ENCODE measurements at places on chromosomes 4 and X. TPM values are rescaled to one million over a fixed set of nuclear protein-coding genes. Genes with fewer than 3 reads are reported as not detected.

The SPANXA2 gene
- total RNA-seq: not detected

DNA sequence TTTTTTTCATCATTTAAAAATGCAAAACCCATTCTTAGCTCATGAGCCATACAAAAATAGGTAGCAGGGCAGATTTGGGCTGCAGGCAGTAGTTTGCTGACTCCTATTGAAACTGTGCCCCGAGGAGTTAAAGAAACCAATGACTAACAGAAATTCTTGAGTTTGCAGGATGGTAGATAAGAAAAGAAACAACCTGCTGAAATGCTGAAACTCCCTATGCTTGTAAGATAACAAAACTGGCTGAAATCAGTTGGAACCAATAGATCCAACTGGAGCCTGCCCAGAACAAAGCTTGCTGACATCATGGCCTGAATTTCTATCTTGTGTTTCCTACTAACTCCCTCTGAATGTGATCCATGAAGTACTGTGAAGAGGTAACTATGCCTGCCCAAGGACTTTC, 68.6 kb downstream of the ANOS1 start:
- DNase-seq: no peak

DNA sequence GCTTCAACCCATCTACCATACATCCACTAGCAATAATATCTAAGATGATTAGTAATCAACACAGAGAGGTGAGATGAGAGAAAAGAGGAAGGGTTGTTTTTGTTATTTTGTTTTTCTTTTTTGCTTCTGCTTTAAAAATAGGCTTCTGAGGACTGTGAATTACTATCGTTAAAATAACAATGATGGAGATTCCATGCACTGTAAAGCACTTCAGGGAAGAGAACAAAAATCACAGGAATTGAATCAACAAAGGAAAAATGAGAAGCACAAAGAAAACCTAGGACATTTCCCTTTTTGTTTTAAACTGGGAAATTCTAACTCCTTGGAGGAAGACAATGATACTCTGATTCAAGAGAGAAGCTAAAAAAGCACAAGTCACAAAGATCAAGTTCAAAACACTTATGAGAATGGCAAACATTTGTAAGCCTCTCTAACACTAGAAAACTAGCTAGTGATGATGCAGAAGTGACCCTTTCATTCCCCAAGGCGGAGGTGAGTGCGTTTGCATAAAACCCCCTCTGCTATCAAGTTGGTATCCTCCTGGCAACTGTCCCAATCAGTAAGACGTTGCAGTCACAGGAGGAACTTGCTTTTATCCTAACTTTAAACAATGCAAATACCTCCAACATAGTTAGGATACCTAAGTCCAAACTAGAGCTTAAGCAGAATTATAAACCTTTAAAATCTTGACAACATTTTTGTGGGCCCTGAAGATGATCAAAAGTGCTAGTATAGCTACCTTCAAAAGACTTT, 308.5 kb downstream of the CAMK2D start:
- no peak for DNase-seq

The SYNPO2 gene
- 22.9 TPM for total RNA-seq

- DNase-seq: no peak
These were observed 316.7 kb downstream of the ANTXR2 start for GRCh38 chr4:79756140-79756895.

The ZMAT1 gene
- total RNA-seq: 4.7 TPM

GRCh38 chr4:77146186-77147078, 10.6 kb upstream of the CCNG2 start:
- DNase-seq: no peak

DNA sequence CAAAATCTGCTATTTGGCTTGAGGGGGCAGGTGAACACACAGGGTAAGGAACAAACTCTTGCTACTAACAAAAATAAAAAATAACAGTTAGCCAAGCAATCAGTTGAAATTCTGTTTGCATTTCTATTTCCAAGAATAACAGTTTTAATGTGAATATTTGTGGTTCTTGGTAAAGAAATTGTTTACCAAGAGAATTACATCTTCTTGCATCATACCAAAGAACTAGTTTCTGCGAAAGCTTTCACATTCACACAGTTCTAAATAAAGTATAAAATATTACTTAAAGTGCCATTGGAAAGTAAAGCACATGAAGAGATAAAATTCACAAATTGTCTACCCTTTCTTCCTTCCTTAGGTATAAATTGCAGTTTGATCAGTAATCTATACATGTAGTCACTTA, 54.4 kb downstream of the KLHL4 start:
- no peak for DNase-seq

- no peak for DNase-seq
These were observed 36.8 kb downstream of the RTL5 start for GRCh38 chrX:72094894-72095293.

The TKTL1 gene
- total RNA-seq: 0.56 TPM

DNA sequence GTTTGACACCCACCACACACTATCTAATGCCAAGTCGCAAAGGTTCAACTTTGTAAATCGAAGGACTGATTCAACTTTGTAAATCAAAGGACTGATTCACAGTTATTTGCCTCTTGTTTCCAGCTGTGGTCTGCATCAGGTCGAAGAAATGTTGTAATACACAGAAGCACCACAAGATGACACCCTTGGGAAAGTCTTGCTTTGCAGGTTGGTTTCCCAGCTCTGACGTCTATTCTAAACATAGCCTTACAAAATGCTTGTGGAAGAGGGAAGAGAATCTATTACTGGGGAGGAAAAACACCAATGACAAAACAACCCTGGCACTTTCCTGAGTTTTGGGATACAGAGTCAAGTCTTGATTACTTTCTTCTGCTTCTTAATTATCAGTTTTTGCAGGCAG, 35.3 kb downstream of the SUPT20HL1 start:
- DNase-seq: no peak

DNA sequence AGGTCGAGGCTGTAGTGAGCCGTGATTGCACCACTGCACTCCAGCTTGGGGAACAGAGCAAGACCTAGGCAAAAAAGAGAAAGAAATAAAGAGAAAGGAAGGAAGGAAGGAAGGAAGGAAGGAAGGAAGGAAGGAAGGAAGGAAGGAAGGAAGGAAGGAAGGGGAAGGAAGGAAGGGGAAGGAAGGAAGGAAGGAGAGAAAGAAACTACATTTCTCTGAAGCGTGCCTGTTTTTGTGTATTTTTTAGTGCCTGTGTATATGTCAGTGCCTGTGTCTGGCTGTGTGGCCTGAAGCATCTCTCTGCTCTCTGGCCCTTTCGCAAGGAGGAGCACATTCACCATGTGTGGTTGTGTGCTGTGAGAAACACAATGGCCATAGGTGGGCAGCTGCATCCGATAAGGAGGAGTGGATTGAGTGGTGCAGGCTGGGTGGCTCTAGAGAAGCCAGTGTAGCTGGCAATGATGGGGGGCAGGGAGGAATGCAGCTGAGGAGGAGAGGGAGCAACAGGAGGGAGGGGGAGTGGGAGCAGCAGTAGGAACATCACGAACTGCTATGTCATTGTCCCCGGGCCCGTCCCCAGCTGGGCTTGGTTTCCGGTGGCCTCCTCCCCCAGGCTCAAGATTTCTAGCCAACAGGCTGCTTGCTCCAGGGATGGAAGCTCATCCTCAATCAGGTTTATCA, 11.4 kb downstream of the SYN1 start:
- DNase-seq: no peak

The TRPC5OS gene
- not detected for total RNA-seq

The CFAP47 gene
- 3.0 TPM for total RNA-seq

The DOCK11 gene
- 14.0 TPM for total RNA-seq

The PNMA5 gene
- not detected for total RNA-seq

- no peak for DNase-seq
These were observed 1.7 kb upstream of the GPR50 start for GRCh38 chrX:151174581-151175282.

DNA sequence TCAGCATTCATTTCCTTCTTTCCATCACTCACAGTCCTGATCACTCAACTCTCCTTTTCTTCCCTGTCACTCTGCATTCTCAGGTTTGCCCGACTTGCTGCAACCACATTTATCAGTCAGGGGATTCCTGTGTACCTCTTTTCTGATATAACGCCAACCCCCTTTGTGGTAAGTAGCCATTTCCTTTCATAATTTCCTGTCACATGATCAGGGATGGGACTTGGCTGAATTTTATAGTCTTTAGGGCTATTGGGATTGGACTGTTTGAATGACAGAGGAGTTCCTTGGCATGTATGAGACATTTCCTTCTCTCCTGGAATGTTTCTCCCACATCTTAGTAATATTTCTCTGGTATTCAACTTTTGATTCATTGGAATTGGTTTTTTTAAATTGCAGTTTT, 11.0 kb downstream of the PGM2 start:
- DNase-seq: no peak

DNA sequence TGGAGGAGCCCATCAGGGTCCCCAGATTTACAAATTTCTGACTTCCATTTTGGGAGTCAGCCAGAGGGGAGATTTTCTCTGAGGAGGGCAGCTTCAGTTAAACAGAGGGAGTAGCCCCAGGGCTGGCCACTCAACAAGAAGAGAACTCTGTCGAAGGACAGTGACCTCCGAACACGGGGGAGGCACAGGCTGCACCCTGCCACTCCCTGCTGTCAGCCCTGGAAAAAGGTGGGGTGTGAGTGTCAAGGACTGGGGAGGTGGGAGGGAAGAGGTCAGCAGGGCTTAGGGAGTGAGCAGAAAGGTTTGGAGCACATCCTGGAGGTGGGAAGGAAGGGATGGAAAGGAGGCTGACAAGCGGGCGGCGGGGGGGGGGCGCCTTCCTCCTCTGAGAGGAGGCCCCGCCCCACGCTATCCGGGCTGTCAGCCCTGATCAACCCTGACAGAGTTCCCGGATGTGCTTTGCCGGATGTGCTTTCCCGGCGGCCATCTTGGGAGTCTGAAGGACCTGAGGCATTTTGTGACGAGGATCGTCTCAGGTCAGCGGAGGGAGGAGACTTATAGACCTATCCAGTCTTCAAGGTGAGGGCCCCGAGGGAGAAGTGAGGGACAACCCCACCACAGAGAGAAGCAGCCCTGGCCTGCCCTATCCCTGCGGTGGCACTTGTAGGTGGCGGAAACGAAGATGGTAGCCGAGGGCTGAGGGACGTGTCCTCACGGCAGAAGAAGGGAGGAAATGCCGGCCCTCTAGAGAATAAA, at the start of gene MAGEC1:
Gene MAGEC1, plus strand, starts transcription at position 495 of the 756 bp plus-strand sequence. CDS start 1,179 bp downstream, outside the sequence.
- no peak for DNase-seq

The TLR8 gene
- total RNA-seq: not detected

DNA sequence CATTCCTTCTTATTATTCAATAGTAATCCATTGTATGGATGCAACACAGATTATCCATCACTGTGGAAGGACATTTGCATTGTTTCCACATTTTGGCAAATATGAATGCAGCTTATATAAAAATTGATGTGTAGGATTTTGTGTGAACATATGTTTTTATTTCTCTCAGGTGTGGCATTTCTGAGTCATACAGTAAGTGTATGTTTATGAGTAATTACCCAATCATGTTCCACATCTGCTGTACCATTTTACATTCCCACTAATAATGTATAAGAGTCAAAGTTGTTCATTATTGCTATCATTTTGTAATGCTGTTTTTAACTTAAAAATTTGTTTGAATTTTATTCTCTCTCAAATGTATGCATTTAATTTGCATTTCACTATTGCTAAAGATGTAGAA, 25.5 kb downstream of the MAGEA4 start:
- no peak for DNase-seq

The UGT2B17 gene
- not detected for total RNA-seq

DNA sequence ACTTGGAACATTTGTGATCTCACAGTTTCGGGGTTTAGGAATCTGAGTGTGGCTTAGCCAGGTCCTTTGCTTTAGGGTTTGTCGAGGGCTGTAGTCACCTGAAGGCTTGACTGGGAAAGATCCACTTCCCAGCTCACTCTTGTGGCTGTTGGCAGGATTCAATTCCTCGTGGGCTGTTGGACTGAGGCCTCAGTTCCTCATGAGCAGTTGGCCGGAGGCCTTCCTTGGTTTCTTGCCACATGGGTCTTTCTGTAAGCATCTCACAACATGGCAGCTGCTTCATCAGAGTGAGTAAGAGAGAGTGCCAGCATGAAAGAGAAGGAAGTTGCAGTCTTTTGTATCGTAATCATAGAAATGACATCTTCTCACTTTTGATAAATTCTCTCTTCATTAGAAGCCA, 11.1 kb downstream of the TXLNG start:
- no peak for DNase-seq

- DNase-seq: no peak
These were observed 121.0 kb upstream of the STOX2 start for GRCh38 chr4:183783991-183784553.

The SMIM9 gene
- not detected for total RNA-seq

DNA sequence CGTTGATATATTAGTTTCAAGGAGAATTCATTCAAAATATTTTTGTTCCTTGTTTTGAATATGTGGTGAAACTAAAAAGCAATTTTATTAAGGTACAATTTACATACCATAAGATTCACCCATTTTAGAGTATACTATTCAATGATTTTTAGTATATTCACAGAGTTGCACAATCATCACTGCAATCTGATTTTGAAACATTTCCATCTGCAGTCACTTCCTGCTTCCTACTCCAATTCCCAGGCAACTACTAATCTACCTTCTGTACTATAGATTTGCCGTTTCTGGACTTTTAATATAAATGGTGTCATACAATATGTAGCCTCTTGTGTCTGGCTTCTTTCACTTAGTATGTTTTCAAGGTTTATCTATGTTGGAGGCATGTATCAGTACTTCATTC, 71.3 kb downstream of the SLC9A7 start:
- DNase-seq: no peak

The TCEAL7 gene
- 6.2 TPM for total RNA-seq

The UGT2B15 gene
- total RNA-seq: 2.0 TPM

GRCh38 chr4:158819942-158820786, 51.3 kb downstream of the FNIP2 start:
- DNase-seq: no peak

- no peak for DNase-seq
These were observed 136.2 kb upstream of the RPL34 start for GRCh38 chr4:108484187-108484586.

GRCh38 chrX:110732266-110732665, 63.4 kb downstream of the CHRDL1 start:
- no peak for DNase-seq

- no peak for DNase-seq
These were observed 51.9 kb downstream of the ATP10D start for GRCh38 chr4:47536966-47537365.

DNA sequence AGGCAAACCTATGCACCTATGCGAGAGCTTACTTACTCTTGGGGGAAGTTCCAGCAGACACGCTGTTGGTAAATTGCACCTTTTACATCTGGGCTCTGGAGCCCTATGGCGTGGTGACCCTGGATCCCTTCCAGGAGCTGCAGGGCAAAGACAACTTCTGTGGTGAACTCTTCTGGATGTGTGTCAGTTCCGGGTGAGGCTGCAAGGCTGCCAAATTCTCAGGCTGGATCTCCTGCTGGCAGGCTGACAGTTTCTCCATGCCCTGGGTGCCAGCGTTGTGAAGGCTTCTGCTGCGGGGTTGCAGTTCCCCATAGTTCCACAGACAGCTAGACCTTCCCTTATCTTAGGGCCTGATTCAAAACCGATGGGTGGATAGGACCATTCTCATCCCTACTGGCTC, 37.9 kb downstream of the RAP2C start:
- DNase-seq: no peak

DNA sequence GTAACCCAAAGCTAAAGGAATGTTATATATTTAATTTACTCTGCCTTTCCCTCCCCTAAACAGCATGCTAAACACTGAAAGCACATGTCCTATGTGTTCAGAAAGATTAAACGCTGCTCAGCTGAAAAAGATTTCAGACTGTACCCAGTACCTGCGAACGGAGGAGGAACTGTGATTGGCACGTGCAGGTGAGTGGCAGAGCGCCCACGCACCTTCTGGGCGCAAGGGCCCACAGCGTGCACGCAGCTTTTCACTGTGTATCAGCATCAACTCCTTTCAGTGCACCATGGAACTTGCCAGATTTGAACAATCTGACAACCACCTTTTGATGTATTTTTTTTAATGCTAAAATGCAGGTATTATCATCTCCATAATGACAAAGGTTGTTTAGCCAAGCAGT, 87.7 kb downstream of the RFC1 start:
- no peak for DNase-seq

All from type B pancreatic cell (in vitro differentiated cells).